ENCODE measurements at places on chromosomes 3 and 15.
A peak's percentile ranks its signal among the peaks of the same experiment; 100 is the strongest.

DNA sequence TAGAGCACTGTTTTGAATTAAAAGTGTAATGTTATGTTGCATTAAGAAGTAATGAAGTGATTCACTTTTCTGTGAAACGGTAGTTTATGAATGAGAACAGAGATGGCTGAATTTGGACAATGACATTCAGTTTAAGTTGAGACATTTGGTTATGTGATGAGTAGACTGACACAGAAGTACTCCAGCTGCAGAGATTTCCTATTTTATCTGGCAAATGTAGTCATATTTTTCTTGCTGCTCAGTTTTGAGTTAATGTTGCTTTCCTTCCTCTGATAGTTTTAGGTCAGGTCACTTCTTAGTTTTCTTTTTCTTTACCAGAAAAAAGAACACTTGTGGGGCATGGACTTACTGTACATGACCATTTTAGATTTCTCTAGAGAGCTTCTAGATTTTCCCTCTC is 51.2 kb downstream of the ASB7 start:
- DNase-seq: no peak

DNA sequence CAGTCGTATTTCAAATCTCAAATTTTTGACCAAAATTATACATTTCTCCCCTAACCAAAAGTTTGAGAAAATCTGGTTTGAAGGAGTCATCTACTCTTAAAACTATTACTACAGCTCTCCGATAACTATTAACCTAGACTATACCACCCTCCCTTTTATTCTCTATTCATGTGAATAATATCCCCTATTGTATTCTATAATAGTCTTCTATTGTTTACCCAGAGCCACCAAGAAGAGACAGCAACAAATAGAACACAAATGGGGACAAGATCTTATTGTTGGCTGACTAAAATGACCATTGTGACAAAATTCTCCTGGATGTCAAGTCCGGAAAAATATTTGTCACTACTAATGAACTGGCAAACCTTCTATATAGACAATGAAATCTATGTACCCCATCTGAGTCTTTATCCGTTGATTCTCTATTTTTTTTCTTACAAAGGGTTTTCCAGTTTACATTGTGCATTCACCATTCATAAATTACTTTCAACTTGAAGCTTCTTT is 618.0 kb downstream of the CADM2 start:
- DNase-seq: no peak

GRCh38 chr3:57279685-57280084 is 12.8 kb downstream of the ASB14 start:
- no peak for DNase-seq

DNA sequence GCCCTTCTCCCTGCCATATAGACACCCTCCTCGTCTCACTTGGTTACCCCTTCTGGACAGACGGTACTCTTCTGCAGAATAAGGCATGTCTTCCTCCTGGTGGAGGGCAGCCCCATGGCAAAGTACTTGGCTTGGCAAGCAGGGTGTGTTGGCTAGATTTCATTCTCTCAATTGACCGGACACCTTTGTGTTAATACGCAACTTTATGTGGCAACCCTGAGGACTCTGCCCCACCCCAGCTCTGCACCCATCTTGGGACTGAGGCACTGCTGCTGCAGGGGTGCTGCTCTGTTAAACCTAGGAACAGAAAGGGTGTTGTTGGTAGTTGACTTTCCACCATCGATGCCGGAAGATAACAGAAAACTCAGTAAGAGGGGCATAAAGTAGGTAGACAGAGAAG is 55.2 kb downstream of the PTPRG start:
- no peak for DNase-seq

- no peak for DNase-seq
Measured at GRCh38 chr15:76337696-76338485, 1.3 kb downstream of the ISL2 start.

DNA sequence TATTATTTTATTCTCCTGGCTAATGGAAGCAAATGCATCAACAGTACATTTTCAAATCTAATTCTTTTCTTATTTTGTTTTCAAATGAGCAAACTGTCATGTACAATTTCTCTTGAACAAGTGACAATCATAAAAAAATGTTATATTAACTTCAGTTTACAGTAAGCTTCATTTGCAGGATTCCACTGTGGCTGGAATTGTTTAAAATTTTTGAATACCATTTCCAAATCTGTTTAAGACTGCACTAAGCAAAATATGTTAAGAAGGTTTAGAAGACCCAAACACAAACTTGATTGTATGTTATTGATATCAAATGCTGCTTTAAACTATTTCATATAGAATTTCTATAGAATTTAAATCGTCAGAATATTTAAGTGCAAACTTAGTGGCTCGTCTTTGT is 92.8 kb downstream of the ZNF280D start:
- DNase-seq: no peak

- DNase-seq: peak; percentile 46
Measured at GRCh38 chr3:115381573-115381912, 234.5 kb upstream of the ZBTB20 start.

DNA sequence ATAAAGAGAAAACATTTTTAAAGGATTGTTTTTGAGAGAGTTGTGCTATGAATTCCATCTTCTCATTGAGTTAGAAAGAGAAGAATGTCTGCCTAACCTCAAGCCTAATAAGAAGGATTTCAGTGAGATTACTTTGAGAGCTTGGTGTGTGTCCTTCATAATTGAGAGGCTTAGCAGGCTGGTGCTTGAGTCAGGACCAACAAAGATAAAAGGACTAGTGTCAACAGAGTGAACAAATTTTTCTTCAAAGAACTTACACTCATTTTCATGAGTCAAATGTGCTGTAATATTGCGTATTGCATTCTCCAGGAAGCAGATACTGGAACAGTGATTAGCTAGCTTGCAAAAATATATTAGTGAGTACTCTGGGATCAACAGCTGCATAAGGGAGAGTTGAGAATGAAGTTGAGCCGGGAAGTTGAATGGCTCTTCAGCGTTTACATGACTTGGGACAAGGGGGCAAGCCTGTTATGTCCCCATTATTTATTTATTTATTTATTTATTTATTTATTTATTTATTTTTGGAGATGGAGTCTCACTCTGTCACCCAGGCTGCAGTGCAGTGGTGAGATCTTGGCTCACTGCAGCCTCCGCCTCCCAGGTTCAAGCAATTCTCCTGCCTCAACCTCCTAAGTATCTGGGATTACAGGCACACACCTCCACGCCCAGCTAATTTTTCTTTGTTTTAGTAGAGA is 37.5 kb upstream of the SLITRK3 start:
- DNase-seq: no peak

DNA sequence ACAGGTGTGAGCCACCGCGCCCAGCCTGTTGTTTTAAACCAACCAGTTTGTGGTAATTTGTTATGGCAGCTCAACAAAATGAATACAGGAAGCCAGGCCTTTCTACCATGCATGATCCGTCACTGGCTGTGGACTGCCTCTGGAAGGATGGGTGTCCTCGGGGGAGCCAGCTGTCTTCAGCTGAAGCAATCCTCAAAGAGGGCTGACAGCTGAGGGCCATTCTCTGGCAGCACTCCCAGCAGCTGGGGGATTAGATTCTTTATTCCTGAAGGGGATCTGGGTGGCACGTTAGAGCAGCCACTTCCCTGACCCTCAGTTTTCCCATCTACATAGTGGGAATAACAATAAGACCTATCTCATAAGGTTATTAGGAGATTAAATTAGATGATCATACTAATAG is 24.4 kb downstream of the POLR2M start:
- DNase-seq: no peak

GRCh38 chr3:149494759-149495580 is 20.5 kb downstream of the TM4SF4 start:
- DNase-seq: no peak

- DNase-seq: no peak
Measured at GRCh38 chr3:121642601-121643314, 17.9 kb downstream of the HCLS1 start.

- DNase-seq: no peak
Measured at GRCh38 chr15:76340803-76341365, 4.3 kb downstream of the ISL2 start.

GRCh38 chr3:61725851-61726333 is 164.5 kb downstream of the PTPRG start:
- DNase-seq: no peak

GRCh38 chr3:55863028-55863427 is 375.9 kb upstream of the WNT5A start:
- no peak for DNase-seq

- DNase-seq: no peak
Measured at GRCh38 chr3:14946739-14947099, 664 bp upstream of the NR2C2 start.

- DNase-seq: no peak
Measured at GRCh38 chr3:71229905-71230657, 353.4 kb downstream of the FOXP1 start.

- peak; percentile 56 for DNase-seq
Measured at GRCh38 chr3:186107215-186108105, 1.4 kb downstream of the ETV5 start.

DNA sequence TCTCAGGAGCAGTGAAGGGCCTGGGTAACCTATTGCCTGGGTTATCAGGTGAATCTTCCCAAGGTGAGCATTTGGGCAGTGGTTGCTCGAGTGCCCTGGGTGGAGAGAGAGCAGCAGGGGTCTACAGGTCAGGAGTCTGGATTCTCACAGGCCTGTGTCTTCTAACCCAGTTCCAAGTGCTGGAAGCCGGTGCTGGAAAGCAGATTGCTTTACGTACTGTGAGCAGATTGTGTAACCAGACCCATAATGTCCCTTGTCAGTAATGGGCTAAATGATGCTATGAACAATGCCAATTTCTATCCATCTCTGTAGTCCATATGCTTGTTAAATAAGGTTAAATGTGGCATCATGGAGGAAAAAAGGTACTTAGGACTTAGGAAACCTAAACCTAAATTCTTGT is 106.5 kb downstream of the TPRG1 start:
- no peak for DNase-seq

- no peak for DNase-seq
Measured at GRCh38 chr15:80211976-80212375, 40.0 kb downstream of the CTXND1 start.

DNA sequence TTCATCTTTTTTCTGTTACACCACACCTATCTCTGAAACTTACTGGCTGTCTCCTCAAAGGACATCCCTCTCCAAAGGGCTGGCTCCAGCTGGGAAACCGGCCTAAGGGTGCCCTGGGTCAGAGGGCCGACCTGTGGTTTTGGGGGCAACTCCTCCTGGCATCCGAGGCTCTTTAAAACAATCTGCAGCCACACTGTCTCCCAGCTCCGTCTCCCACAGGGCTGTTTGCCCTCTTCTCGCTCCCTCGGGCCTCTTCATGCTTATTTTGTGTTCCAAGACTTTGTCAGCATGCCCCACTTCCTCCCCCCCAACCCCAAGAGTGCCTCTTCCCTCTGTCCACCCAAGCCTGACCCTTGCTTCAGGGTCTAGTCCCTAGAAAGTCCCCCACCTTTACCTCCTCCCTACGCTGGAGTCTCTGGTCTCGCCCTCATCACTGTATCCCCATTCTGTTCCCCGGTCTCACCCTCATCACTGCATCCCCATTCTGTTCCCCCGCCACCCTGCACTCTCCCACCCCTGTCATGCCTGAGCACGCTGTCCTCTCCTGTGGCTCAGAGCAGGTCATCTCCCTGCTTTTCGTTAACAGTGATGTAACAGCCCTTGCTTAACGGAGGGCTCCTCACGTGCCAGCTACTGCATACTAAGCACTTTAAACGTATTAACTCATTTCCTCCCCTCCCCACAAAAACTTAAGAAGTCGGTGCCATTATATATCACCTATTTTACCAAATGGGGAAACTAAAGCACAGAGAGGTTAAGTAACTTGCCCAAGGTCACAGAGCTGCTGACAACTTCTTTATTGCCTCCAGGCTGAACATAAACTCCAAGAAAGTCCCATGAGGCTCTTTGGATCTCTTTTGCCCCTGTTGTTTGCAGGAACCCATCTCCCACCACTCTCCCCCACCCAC is 1.1 kb upstream of the CSK start:
- no peak for DNase-seq

DNA sequence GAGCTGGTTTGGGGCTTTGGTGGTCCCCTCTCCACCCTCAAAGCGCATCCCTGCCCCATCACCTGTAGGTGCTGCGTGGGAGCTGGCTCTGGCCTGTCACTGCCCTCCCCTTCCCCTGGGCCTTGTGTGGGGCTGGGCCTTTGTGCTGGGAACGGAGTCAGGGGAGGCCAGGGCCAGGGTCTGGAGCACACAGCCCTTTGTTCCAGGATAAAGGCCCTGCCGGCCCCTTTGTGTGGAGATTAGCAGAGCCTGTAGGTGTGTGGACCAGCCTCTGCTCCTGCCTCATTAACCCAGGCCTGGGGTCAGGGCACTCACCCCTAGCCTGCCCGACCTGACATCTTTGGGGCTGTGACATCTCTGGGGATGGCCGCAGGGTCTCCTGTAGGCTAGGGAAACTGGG is 8.9 kb downstream of the EPHB3 start:
- DNase-seq: no peak

DNA sequence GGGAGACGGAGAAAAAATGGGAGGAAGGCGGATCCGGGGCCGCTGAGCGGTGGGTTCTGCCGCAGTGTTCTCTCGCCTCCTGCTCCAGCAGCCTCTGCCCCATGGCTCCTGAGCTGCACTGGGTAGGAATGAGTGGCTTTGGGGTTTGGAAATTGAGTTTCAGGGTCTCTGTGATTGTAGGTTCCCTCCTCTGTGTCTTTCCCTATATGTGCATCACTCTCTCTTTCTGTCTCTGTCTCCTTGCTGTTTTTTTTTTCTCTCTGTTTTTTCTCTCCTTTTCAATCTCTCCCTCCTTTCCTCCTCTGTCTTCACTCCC is 1.9 kb downstream of the GRM7 start:
- no peak for DNase-seq

DNA sequence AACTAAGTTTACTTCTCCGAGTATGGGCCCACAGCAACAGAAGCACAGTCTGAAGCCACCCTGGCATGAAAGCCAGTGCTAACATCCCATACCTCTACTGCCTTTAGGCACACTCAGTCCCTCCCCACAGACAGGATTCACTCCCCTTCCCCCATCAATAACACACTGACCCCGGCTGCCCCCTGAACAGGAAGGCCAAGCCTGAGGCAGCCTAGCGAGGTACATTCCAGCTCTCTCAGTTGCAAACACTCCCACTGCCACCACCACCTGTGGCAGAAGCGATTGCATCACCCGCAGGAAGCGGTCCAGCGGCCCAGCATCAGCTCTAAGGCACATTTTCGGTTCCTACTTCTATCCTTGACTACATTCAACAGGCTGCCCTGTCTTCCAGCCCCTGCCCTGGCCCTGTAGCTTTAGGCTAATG is 7.0 kb upstream of the BMF start:
- DNase-seq: peak; percentile 28

- DNase-seq: no peak
Measured at GRCh38 chr15:41940441-41940857, 31.9 kb downstream of the EHD4 start.

Measured in hippocampal formation (tissue), 2 donors.